Substantia nigra (tissue), 51 donors: ENCODE measurements at places on chromosomes 5 and 9.

DNA sequence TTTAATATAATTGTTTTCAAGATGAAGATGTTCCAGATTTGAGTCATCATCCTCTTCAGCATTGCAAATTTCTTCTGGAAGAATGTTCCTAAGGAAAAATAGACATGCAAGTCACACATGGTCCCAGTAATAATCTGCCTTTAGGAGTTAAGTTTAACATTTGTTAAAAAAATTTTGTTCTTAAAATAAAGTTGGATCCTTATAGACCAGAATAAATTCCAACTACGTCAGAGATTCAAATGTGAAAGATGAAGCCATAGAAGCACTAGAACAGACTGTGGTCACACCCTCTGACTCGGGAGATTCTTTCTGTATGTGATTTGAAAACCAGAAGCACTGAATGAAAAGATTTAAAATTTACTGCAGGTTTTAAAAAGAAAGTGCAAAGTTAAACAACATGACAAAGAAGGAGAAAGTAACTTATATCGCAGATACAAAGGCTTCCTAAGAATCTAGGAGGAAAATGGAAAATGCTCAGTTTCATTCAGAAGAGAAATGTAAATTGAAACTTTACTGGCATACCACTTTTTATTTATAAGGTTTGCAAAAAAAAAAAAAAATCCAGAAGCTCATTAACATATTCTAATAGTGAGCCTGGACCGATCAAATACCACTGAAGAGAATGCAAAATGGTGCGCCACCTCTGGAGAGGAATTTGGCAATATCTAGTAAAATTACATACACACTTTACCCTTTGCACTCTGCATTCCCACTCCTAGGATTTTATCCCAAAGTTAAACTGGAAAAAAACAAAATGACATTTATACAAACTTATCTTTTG is 14.3 kb upstream of the ASPN start:
- DNase-seq: no peak

DNA sequence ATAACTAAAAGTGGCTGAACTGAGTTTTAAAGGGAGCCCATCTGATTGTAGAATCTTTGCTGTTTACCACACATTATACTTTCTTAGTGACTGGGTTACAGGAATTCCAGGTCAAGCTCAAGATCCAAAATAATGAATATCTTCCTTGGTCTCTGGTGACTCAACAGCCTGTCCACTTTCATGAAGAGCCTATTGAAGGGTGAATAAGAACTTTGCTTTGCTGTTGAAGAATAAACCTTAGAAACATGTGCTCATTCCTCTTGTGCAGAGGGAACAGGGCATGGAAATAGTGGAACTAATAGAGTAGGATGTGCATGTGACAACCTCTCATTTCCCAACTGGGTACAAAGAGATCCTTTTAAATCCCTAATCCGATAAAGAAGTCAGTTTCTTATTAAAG is 21.4 kb downstream of the ALDH1A1 start:
- DNase-seq: no peak

DNA sequence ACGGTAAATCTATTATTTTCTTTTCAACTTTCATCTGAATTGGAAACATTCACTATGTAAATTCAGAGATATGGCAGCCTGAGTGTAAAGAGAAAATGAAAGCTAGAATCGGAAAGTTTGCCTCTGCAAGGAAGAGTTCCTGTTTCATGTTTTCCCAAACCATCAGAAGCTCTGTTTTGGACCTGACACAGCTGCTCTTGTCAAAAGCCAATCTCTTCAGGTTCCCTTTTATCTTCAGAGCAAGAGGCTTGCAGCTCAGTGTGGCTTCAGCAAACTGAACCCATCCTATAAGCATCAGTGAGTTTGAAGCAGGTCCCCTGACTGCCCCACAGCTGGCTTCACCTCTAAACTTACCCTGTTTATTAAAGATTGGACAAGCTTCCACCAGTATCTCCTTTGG is 1099.7 kb downstream of the DTWD2 start:
- no peak for DNase-seq

GRCh38 chr5:86439593-86440110 is 178.1 kb upstream of the COX7C start:
- no peak for DNase-seq

DNA sequence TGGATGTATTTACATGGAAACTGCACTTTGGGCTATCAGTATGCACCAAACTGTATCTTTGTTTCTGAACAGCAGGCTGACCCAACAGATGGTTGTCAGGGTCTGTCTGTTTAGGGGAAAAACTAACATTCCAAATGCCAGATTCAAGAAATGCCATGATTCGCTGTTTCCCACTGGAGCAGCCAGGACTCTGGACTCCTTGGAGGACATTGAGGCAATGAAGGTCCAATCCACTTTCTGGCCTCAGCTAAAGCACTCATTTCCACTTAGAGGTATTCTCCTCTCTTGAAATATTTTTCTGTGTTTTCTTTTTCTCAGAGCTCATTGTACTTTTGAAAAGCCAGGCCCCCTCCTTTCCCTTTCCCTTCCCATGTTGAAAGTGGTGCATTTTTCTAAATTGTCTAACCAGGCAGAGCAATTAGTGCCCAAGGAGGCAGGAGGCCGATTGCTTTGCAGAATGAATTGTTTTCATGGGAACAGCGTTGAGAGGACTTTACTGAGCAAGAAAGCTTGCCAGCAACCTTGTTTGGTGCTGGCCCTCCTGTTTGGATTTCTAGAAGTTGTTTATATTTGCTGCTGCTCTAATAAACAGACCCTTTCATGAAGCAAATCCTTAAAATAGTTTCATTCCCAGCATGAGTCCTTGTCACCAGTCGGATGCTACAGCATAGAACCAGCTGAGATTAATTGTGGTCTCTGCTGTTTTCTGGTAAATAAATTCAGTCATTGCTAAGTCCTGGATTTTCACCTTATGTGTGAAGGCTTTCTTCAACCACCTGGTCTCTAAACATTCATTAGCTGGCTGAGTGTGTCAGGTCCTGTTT is 132.8 kb upstream of the TAF11L2 start:
- DNase-seq: no peak

GRCh38 chr5:174612686-174613085 is 111.7 kb upstream of the MSX2 start:
- no peak for DNase-seq

DNA sequence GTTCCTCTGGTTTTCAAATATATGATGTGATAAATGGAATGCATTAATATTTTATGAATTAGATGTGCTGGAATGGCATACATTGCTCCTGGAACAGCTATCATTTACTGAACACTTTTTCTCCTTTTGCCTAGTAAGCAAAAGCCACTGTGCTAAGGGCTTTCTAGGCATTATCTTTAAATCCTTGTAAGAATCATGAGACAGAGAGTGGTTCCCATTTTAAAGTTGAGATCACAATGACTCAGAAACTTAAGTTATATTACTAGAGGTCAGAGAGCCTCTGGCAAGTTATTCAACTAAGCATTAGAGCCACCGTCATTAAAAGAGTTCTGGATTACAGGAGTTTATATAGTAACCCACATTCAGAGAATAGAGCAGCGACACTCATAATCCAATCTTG is 26.7 kb upstream of the FSD1L start:
- DNase-seq: no peak

DNA sequence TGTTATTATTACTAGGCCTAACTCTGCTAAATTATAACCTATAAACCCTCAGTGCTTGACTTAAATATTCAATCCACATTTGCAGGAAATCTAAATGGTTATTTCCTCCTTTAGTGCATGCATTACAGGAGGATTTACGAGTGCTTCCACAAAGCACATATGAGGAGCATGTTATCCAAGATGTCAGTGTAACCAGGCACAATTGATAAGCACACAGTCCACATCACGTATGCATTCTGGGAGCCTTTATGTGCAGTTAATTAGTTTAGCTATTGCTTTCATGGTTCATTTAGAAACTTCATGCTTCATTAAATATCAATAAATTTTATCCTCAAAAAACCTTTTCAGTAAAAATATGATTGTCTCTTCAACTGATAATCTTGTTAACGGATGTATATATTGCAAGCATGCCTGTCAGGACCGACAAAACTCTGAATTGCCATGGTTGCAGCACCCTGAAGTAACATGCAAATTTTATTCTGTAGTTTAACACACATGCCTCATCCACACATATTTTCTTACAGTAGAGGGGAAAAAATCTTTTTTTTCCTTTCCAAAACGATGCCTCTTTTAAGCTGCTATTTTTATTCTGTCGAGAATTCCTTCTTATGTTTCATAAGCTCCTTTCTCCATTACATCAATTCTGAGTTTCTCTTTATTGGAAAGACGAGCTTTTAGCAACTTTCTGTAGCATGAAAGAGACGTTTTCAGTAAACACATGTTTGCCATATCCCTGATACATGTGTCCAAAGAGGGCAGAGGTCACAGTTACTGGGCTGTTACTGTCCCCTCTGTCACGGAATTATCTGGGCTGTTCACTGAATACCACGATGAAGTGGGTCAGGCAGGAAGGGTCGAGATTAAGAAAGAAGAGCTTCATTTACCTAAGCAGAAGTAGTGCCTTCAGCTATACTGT is 142.0 kb downstream of the GLIS3 start:
- DNase-seq: no peak

GRCh38 chr5:123452401-123452800 is 29.2 kb upstream of the CEP120 start:
- no peak for DNase-seq

GRCh38 chr5:109141222-109142200 is 268.3 kb downstream of the PJA2 start:
- no peak for DNase-seq

DNA sequence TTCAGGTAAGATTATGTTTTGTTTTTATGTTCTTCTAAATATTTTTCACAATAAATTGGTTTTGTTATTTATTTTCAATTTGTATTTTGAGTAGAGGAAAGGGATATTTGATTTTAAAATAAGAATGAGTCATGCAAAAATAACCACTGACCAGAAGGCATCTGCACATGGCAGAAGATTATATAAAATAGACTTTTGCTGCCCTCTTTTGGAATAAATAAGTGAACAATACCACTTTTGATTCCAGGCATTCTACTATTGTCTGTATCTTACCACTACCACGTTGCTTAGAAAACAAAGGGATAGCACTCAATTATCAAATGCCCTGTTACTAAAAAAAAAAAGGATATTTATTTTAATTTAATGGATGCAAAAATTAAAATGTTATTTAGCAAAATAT is 227.3 kb upstream of the ITGA1 start:
- no peak for DNase-seq

DNA sequence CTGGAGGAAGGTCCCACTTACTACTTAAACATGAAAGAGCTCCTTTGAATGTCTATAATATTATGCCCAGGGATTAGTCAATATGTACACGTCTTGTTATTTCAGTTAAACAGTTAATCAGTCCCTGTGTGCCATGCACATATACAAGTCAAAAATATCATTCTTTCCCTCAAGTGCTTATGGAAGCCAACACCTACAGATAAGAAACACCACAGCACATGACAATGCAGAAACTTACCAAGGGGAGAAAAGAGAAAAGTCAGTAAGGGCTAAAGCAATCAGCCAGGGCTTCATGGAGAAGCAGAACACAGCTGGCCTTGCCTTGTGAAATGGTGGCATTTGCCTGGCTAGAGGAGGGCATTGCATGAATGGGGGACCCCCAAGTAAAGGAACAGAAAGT is 88.3 kb downstream of the SNCAIP start:
- DNase-seq: no peak

GRCh38 chr9:36450110-36450732 is 50.2 kb upstream of the RNF38 start:
- no peak for DNase-seq

- no peak for DNase-seq
These were observed 4.2 kb downstream of the DHX29 start for GRCh38 chr5:55303238-55303690.

GRCh38 chr9:14081745-14082144 is 232.2 kb downstream of the NFIB start:
- no peak for DNase-seq

DNA sequence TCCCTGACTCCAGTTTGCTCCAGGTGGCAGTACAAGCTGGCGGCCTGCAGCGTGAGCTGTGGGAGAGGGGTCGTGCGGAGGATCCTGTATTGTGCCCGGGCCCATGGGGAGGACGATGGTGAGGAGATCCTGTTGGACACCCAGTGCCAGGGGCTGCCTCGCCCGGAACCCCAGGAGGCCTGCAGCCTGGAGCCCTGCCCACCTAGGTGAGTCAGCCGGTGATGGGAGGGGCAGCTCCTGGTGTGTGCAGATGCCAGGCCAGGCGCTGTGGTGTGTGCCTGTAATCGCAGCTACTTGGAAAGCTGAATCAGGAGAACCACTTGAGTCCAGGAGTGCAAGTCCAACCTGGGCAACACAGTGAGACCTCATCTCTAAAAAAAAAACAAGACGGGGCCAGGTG is 10.0 kb upstream of the CACFD1 start:
- DNase-seq: no peak

- DNase-seq: no peak
These were observed 18.1 kb downstream of the C1QTNF2 start for GRCh38 chr5:160352308-160352707.

GRCh38 chr5:173230690-173231380 is 4.2 kb downstream of the NKX2-5 start:
- DNase-seq: no peak

DNA sequence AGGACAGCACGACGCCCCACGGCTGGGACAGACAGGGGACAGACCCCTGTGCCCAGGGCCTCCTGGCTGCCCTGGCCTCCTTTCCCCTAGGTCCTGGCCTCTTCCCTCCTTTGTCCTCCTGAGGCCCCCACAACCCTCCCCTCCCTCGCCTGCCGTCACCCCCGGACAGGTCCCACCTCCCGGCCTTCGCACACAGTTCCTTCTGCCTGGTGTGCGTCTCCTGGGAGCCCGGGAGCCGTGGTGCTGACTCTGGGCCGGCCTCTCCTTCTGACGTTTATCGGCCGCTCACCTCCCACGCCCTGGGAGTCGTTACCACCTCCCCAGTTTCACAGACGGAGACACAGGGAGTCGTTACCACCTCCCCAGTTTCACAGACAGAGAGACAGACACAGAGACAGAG is 25.1 kb upstream of the NOTCH1 start:
- DNase-seq: no peak

DNA sequence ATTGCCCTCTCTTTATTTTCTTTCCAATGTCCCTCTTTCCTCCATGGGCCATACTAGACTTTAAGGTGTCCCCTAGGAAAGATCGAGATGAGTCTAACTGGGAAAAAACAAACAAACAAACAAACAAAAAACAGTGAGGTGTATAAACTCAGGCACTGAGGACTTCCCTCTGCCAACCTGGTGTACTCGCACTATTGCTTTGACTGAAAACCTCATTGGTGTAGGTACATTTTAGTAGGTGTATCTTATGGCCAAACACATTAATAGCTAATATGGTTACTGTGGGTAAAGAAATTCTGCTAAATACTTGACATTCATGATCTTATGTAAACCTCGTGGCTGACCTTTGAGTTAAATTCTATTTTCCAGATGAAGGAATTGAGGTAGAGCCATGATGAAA is 74.3 kb downstream of the TNC start:
- no peak for DNase-seq

GRCh38 chr9:106872641-106873040 is 9.7 kb downstream of the ZNF462 start:
- DNase-seq: no peak

DNA sequence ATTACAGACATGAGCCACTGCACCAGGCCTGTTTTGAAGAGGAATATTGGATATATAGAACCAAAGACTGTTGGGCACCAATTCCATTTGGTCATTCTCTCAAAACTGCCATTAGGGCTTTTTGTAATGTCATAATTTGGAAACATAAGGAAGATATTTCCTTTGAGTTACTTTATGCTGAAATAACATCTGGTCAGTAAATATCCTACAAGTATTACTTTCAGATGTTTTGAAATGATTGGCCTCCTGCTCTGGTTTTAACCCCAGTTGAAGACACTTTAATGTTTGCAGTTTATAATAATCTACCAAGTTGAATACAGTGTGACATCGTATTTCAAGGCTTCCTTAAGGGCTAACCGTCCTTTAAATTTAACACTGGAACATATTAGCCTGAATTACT is 33.6 kb downstream of the LRRTM2 start:
- no peak for DNase-seq

GRCh38 chr9:18851069-18851795 is 181.8 kb downstream of the SAXO1 start:
- no peak for DNase-seq
